ENCODE measurements at places on chromosomes 2 and 18.

DNA sequence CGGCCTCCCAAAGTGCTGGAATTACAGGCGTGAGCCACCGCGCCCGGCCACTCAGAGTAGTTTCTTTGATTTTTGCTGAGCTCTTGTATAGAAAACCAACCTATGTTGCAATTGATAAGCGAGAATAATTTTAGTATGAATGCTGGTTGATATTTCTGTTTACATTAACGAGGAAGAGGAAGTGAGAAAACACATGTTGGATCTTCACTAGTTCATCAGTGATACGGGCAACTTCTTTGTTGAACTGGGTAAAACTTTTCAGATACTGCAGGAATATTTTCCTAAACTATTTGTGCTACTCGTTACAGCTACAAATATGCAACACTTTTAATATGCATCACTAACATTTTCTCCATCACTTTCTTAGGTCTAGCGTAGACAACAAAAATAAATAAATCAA lies 67.9 kb upstream of the SLC25A52 start:
- DNase-seq: no peak

GRCh38 chr2:212537726-212538304 lies 787 bp downstream of the ERBB4 start:
- no peak for DNase-seq

- DNase-seq: no peak
Observed at GRCh38 chr2:3476985-3477327, 42.4 kb downstream of the ADI1 start.

DNA sequence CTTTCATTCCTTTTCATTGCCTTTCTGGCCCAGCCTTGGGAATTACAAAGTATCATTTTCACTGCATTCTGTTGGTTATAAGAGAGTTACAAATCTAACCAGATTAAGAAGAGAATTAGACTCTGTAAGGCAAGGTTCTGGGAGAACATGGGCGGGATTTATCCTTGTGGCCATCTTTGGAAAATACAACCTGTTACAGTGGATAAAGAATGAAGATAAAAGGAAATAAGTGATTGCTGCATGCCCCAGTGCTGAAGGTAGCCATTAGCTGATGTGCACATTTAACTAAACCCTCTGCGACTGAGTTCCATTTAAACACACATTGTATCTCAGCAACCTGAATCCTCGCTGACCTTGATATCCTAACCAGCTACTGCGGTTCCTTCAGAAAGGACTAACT lies 93.4 kb downstream of the SMC6 start:
- no peak for DNase-seq

GRCh38 chr2:179239195-179239594 lies 25.4 kb downstream of the SESTD1 start:
- no peak for DNase-seq

DNA sequence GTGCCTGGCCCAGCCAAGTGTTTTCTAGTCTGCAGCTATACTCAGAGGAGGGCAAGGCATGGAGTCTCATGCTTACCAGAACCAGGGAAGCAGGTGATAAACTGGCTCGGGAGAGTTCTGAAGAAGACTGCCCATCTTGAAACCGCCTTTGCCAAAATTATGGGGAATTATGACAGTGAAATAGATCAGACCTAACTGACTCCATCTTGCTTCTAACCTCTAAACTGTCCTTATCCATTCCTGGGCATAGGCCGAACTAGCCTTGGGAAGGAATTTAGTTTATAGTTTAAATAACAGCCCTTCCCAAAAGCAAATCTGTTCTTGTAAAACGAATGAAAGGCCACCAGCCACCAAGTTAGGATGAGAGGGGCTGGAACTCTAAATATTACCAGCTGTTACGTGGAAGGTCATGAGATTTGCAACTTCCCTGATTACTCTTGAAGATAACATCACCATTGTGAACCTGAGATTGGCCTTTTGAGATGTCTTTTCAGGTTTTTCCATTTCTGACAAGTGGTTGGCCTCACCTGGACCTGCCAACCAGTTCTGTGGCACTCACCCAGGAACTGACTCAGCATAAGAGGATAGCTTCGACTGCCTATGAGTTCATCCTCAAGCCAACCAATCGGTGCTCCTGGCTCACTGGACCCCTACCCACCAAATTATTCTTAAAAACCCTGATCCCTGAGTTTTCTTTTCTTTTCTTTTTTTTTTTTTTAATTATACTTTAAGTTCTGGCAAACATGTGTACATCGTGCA lies 23.4 kb downstream of the CHCHD5 start:
- no peak for DNase-seq

DNA sequence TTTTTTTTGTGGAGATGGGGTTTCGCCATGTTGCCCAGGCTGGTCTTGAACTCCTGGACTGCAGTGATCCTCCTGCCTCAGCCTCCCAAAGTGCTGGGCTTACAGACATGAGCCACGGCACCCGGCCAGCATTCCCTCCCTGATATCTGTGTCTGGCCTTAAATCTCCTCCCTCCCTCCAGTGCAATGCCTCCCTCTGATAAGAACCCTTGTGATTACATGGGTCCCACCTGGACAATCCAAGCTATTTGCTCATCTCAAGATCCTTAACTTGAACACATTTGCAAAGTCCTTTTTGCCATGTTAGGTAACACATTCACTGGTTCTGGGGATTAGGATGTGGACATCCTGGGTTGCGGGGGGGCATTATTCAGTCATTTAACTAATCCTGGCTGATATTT lies 40.5 kb upstream of the CREB1 start:
- no peak for DNase-seq

DNA sequence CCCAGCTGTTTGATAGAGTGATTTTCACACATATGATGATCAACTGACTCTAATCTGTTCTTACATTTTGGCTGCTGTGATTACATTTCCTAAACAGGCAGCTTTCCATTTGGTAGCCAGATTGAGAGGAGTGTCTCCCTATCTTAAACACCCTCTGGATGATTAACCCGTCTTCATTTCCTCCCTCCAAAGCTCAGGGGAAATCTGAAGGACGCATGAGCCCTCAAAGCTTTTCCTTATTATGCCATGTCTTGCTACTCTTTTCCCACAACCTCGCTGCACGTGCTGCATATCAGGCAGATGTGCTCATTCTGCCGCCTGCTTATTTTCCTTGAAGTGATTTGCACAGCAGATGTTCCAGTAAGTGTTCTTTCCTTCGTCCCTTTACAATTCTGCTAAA lies 837.4 kb downstream of the LRRTM4 start:
- no peak for DNase-seq

- no peak for DNase-seq
Observed at GRCh38 chr2:121408641-121409040, 122.0 kb upstream of the RNU4ATAC start.

- DNase-seq: no peak
Observed at GRCh38 chr18:40821596-40822243, 1133.3 kb upstream of the PIK3C3 start.

DNA sequence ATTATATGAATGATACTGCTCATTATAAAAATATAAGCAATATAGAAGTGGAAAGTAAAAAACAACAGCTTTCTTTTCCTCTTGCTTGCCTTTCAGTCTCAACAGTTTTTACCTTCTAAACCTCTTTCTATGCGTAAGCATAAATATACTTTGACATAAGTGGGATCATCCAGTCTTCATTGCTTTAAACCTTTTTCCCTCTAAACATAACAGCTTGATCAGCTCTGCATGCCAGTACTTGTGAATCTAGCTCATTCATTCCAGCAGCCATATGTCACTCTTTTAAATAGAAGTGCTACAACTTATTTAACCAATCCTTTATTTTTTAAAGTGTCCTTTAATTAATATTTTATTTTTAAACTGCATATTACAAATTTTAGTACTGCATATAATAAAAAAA lies 88.1 kb downstream of the TTC27 start:
- no peak for DNase-seq

DNA sequence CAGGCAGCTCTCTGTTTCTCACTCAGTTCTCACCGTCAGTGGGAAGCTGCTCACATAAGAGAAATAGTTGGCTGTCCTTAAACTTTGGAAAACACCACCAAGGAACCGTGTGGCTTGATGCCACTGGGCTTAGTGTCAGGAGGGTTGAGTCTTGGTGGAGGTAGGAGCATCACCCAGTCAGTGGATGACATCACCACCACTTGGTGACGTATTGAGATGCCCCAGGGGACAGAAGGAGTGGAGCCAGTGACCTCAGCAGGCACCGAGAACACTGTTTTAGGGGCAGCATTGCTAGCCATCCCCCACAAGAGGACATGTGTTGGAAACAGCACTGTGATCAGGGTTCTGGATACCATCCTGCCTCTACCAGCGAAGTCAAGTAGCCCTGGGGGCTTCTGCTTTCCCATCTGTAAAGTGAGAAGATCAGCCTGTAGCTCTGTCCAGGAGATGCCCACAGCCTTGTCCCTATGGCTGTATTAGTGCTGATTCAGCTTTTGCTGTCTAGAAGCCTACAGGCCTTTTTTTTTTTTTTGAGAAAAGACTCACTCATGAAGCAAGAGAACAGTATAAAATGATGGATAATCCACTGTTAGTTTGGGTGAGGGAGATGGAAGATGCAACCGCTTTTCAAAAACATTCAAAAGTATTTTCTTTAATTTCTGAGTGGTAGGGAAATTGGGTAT lies 66.2 kb downstream of the TSN start:
- DNase-seq: no peak

DNA sequence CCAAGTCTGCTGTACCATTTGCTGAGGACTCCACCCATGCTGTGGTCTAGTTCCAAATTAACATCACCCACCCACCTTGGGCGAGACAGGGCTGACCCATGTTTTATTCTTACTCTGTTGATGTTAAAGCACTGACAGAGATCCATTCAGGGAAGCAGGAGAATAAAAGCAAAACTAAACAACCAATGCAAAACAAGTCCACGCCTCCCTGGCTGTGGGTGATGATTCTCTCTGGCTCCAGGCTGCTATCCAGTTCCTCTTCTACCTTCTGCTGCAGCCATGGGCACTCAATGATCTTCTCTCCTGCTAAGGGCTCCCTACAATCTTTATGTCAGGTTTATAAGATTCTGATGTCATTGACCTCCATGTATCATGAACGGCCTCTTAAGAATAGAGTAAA lies 786.6 kb upstream of the ID2 start:
- DNase-seq: no peak

- no peak for DNase-seq
Observed at GRCh38 chr2:29894822-29895614, 26.4 kb downstream of the ALK start.

GRCh38 chr18:61435064-61435652 lies 101.9 kb downstream of the CDH20 start:
- no peak for DNase-seq

DNA sequence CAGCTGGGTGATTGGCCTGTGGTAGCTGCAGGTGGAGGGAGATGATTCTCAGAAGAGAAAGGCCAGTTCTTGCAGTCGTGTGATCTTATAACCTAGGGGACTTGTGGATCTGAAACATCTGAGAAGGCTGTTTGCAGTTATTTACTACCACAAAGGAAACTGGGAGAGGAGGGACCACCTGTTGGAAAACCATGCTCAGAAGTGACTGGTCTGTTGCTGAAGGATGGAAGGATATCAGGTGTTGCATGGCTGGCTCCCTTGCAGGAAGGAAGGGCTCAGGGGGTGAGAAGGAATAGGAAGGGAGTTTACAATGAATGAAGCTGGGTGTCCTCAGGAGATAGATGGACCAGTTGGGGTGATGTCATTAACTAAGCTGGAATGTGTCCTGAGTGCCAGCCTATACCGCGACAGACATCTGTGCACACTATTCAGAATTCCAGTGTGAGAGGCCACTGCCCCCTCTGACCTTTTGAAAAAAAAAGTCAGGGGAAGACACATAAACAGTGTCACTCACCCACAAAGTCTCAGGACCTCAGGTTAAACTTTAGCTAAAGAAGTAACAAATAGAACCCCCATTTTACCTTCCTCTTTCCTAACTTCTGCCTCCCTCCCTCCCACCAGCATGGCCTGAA lies 17.5 kb downstream of the IGFBP2 start:
- no peak for DNase-seq

GRCh38 chr2:219918944-219919343 lies 291.5 kb downstream of the SLC4A3 start:
- DNase-seq: no peak

GRCh38 chr18:67151366-67151765 lies 365.2 kb downstream of the DSEL start:
- no peak for DNase-seq

- DNase-seq: no peak
Observed at GRCh38 chr18:65938592-65939372, 188.0 kb downstream of the CDH7 start.

DNA sequence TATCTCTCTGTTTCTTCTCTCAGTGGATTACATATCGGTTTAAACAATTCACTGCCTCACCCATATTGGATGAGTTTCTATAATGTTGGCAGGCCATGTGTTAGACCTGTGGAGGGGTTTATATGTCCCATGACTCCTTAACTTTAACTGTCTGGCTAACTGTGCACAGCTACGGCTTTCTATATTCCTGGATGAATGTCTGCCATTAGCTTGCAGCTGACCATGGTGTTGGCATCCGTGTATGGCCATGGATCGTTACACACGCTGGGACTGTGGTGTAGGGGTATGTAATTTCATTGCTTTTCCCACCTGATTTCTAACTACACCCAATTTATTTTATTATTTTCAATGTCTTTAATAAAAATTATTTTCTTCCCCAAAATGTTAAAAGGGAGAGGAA lies 3.3 kb upstream of the TANC1 start:
- DNase-seq: no peak

GRCh38 chr2:222504719-222505118 lies 80.4 kb downstream of the SGPP2 start:
- no peak for DNase-seq

DNA sequence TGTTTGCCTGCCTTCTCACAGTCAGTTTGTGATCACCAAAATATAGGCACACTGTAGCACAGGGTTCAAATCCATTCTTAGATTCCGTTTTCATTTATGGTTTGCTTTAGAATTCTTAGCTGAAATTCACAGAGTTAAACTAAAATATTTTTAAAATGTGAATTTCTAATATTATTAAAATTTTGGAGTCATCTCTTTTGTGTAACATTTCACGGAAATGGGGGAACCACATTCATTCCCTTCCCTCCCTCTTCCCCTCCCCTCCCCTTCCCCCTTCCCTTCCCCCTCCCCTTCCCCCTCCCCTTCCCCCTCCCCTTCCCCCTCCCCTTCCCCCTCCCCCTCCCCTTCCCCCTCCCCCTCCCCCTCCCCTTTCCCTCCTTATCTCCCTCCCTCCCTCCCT lies 11.4 kb upstream of the LDAH start:
- no peak for DNase-seq

DNA sequence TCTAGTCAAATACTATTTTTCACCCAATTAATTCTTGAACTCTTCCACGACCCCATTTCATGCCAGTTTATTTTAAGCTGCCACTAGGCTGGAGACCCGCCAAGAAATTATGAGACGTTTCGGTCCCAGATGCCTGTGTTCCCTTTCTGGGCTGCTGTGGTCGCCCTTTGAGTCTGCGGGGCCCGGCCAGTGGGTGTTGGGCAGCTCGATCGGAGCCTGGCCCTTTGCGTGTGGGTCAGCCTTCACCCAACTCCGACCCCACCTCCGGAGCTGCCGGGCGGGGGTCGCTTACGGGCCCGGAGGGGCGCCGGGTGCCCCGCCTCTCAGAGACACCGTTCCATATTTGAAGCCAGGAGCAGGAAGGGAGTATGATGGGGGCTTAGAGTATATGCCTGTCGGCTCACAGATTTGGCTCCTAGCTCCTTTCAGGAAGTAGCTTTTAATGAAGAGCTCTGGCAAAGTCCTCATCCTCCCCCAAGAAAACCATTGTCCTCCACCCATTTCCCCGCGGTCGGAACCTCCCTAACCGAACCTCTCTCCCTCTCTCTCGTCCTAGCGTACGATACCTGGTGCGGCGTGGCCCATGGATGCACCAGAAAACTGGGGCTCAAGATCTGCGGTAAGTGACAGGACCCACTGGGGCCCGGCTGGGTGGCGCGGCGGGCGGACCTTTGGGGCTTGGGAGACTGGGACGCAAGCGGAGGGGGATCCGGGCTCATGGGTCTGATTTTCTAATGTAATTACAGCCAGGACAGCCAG lies 5.0 kb downstream of the GAD1 start:
- DNase-seq: no peak

- no peak for DNase-seq
Observed at GRCh38 chr2:219433666-219434467, 776 bp upstream of the SPEG start.

Measured in NCI-H187 (cell line).